ENCODE measurements at places on chromosomes 1 and 21.

DNA sequence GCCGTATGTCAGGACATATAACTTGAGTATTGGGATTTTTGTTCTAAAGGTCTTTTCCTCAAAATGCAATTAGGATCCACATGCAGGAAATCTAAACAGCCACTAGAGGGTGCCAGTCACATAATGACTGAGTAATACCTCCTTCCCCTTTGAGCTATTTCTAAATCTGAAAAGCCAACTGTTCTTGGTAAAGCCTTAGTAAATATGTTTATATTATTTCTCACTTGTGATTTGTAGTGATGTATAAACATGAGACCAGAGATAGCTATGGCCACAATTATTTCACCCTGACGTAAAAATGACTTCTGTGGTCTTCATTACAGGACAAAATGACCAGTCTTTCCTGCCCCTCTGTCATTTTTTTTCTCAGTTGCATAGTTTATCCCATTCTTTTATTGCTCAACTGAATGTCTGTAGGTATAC is 41.0 kb upstream of the DR1 start:
- no peak for DNase-seq

DNA sequence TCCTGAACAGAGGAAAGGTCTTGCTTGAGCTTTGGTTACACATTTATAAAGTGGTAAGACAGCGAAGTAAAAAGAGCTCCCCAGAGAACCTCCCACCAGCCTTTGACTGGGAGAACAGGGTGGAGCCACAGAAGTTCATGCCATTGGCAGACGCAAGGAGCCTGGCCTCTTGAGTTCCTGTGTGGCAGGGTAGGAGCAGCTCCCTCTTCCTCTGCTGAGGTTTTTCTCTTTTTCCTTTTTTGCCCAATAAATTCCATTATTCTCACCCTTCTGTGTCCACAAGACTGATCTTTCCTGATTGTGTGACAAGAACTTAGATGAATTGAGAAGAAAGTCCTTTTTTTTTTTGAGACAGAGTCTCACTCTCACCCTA is 4.3 kb downstream of the THEM4 start:
- DNase-seq: no peak

GRCh38 chr21:33396951-33397350 is 6.3 kb upstream of the IFNGR2 start:
- DNase-seq: no peak

DNA sequence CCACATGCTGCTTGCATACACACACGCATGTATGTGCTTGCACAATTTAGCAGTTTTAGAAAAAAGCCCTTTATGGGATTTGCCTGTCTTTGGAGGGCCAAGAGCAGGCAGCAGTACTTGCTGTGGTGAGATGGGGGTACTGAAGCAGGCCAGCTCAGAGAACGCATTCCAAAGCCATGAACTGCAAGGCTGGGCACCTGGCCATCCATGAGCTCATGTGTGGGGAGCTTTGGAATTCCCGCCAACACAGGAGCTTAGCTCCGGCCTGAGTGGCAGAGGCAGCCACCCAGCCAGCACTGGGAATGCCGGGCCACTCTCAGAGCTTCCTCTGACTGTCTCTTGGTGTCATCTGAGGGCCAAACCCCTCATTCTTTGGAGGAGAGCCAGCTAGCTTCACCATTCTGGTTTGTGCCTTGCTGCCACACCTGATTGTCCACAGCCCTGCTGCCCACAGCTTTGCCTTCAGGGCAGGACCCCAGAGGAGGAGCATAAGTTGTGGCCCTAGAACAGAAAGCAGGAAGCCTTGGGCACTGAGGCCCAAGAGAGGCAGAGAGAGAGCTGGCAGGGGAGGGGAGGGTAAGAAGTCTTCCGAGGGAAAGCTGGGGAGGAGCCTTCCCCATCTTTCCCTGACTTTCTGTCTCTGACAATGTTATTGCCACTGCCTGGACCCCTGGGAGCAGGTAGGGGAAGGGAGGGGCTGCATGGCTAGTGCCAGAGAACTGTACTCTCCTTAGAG is 92.1 kb upstream of the POU3F1 start:
- no peak for DNase-seq

DNA sequence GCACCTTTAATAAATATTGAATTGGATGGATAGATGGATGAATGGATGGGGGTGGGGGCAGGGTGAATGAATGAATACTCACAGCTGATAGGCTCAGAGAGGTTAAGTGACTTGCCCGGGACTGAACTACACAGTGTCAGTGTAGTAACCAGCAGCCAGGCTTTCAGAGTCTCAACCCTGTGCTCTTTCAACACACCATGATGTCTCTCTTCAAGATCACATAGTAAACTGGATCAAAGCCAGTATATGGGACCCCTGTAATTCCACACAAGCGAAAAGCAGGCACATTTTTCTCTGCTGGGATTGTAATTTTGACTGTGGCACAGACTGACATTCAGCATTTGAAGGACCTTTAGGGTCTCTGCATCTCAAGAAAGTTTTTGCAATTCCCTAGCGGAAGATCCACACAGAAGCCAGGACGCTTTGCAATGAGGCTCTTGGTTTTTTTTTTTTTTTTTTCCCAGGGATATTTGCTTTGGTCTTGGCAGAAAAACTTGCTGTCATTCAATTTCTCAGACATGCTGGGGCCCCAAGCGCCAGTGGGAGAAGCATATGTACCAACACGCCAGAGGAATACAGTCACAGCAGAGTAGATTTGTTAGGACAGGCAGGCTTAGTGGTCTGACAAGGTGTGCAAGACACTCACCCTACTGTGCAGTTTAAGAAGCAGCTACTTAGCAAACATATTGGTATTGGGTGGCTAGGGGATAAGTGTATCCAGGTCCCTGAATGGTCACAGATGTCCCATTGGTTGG is 213.1 kb upstream of the CAMK1G start:
- no peak for DNase-seq

- no peak for DNase-seq
These were observed 326.3 kb downstream of the PBX1 start for GRCh38 chr1:164885311-164885710.

- DNase-seq: no peak
These were observed 5.9 kb downstream of the TTC39A start for GRCh38 chr1:51324251-51325010.

- no peak for DNase-seq
These were observed 25.9 kb downstream of the KIRREL1 start for GRCh38 chr1:158019171-158019868.

- no peak for DNase-seq
These were observed 338.3 kb downstream of the NEGR1 start for GRCh38 chr1:71944006-71944405.

DNA sequence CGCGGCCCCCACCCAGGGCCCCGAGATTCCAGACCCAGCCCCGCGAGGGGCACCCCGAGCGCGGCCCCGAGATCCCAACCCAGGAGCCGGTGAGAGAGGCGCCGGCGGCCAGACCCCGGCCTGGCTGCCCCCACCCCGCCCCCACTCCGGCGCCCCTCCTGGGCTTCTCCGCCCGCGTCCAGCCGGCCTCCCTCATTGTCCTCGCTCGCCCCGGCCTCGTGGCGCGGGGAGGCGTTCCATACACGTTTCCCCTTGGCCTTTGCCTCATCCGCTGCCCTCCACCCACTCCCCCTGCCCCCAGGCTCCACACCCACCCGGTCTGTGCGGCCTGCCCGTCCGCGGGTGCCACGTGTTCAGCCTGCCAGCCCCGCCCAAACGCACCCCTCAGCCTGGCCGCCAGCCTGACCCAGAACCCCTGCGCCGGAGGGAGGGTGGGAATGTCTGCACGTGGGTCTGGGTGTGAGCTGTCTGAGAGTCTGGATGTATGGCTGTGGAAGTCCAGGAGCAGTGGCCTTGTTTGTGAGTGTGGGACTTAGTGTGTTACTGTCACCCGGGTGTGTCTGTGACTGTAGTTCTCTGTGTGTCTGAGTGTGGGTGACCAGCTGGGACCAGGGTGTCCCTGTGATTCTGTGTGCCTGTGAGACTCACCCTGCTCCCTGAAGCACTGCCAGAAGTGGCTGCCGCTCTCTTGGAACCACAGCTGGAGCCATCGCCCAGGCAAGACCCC is 681 bp downstream of the B4GALT2 start:
- no peak for DNase-seq

GRCh38 chr1:90671741-90672140 is 45.4 kb downstream of the BARHL2 start:
- DNase-seq: no peak

- no peak for DNase-seq
These were observed 62.1 kb upstream of the JUN start for GRCh38 chr1:58845942-58846341.

DNA sequence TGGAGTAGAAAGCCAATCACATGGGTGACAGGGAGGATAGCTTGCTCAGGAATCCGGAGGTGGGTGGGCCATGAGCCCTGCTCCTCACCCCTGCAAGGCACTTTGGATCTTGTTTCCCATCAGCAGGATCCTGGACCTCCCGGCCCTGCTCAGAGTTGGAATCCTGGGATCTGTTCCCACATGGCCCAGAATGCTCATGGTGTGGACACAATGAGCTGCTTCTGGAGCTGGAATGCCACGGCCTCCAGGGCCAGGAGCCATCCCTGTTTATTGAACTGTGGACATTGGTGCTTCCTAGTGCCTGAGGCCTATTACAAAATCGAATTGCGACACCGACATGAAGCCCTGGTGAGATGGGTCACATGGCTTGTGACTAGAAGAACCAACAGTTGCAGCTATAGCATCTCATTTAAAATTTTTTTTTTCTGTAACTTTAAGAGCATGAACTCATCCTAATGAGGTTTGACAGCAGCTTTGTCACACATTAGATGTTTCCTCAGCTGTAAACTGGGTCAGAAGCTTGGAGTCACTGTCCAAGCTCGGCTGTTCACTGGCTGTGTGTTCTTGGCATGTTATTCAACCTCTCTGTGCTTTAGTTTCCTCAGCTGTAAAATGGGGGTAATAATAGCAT is 40.4 kb upstream of the GOLT1A start:
- DNase-seq: no peak

- DNase-seq: no peak
These were observed 5.0 kb upstream of the ENO1 start for GRCh38 chr1:8883491-8883890.

- DNase-seq: no peak
These were observed 18.4 kb upstream of the COP1 start for GRCh38 chr1:176225479-176225875.

DNA sequence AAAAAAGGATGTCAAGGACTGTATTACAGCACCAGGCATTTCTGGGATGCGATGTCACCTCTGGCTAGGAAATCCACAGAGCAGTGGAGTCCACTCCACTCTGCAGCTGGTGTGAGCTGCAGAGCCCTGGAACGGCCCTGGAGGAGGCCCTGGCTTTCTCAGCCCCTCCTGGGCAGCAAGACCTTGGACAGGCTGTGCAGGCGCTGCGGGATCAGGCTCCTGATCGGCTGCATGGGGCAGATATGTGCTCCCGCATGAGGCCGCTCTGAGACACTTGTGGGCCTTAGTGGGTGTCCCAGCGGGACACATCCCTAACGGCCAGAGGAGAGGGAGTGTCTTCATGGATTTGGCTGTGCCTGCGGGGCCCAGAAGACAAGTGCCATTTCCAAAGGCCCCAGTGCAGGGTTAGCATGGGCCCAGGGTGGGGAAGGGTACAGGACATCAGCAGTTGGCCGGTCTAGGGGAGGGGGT is 6.2 kb downstream of the DNMT3L start:
- no peak for DNase-seq

Measured in activated gamma-delta T cell (primary cell).